Tongue (tissue), 3 donors: ENCODE measurements at places on chromosomes 6 and 20.
A peak's percentile ranks its signal among the peaks of the same experiment; 100 is the strongest.

DNA sequence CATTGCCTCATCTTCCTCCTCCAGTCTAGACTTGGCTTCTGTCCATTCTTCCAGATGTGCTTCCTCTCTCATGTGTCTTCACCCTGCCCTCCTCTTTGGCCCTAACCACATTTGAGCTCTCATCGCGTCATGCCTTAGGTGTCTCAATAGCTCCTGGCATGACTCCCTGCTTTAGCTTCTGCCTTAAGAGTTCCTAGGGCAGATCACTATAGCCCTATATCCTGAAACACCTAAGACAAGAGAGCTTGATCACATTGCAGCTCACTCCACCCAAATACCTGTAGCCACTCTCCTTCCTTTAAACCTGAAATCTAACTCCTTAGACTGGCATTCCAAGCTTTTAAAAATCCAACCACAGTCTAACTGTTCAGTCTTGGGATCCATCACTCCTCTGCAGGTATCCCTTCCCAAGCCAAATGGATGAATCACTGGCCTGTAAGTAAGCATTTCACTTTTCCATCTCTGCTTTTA is 69.0 kb upstream of the STXBP5 start:
- DNase-seq, result no peak

GRCh38 chr20:14727485-14728150 is 390.2 kb upstream of the FLRT3 start:
- DNase-seq, result no peak

- no peak for DNase-seq
Measured at GRCh38 chr20:51381557-51381956, 161.0 kb downstream of the NFATC2 start.

GRCh38 chr6:89966228-89966544 is 71.9 kb downstream of the GJA10 start:
- no peak for DNase-seq

DNA sequence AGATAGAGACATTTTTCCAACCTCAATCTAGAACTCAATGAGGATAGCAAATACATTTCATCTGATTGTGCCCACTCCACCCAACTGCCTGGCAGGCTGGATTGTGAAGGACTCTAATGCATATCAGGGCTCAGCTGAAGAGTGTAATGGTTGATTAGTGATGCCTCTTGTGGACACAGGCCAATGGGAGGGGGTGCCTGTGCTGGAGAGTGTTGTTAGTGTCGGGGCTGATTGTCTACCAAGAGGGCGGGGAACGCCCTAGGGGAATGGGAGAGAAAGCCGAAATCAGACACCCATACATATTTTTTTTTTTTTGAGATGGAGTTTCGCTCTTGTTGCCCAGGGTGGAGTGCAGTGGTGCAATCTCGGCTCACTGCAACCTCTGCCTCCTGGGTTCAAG is 103.7 kb upstream of the SALL4 start:
- no peak for DNase-seq

- DNase-seq, result no peak
Measured at GRCh38 chr6:40810171-40810570, 223.0 kb upstream of the LRFN2 start.

- DNase-seq, result no peak
Measured at GRCh38 chr6:42163981-42164380, 9.2 kb upstream of the GUCA1A start.

DNA sequence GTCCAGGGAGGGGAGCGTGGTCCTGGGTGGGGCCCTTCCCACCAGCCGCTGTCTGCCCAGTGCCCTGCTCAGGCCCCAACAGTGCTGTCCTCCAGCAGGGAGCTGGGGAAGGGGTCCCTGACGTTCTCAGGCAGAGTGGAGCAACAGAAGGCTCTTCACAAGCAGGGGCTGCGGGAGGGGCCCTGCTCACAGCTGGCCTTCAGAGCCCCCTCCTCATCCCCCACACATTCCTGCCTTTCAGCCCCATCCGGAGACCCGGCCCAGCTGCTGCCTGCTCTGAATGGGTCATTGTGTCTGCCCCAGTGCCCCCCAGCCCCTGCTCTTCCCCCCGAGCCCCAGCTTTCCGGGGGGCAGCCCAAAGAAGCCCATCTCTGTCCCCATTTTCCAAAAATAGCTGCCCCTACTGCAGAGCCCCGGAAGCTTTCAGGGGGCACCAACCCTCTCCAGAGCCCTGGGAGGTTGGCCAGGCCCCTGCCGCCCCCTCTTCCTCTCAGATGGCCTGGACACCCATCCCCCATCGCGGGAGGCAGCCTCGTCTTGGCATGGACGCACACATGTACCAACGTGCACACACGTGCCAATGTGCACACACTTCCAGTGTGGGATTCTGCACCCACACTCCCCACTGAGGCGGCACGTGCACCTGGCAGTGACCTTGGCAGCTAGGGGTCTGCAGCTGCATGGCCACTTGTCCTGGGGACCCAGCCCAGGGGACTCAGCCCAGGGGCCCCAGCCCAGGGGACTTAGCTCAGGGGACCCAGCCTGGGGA is 3.7 kb downstream of the COL20A1 start:
- peak; percentile 81 for DNase-seq
